G401 (cell line): ENCODE measurements at places on chromosomes 6 and 20. TPM values are rescaled to one million over a fixed set of nuclear protein-coding genes. Genes with fewer than 3 reads are reported as not detected.

- DNase-seq, result no peak
These were observed 107.9 kb upstream of the CARMIL1 start for GRCh38 chr6:25171301-25171700.

DNA sequence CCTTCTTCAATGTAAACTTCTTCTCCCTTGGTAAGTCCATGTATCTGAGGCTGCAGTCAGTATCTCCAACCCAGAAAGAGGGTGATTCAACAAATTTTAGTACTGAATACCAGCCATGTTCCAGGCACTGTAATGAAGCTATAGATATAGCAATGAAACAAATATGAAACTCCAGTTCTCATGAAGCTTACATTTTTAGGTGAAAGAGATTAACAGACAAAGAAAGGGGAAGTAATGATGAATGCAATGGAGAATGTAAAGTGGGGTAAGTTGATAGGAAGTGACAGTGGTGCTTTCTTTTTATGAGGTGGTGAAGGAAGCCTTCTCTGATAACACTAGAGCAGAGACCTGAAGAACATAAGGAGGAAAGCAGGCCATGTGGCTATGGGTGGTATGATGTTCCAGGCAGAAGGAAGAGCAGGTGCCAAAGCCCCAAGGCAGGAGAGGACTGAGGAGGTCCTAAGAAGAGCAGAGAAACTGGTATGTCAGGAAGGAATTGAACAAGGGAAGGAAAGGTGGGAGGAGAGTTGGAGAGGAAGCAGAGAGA is 143.6 kb downstream of the TFAP2B start:
- no peak for DNase-seq

- DNase-seq, result peak; percentile 88
These were observed at the start of gene HTR1E for GRCh38 chr6:86937219-86938079. Gene HTR1E, plus strand, starts transcription at chr6:86937528. Its CDS starts 77,807 bp downstream, at chr6:87015335.

DNA sequence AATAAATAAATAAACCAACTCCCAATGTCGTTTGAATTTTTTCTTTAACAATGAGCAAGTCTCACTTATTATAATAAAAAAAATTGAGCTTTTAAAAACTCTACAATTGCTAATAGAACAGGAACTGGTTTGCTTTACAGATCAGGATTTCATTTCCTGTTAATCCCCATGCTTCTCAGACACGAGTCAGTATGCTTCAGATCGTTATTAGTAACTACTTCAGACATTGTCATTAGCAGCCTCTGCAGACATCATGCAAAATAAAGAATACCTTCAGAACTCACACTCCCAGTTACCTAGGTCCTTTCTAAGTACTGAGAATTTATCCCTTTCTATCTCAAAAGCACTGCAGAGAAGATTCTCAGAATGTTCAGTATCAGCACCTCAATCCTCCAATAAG is 10.0 kb upstream of the FAM210B start:
- no peak for DNase-seq

The MOXD1 gene
- total RNA-seq, result not detected in 2 replicates
